ENCODE measurements at places on chromosomes 3 and 15. TPM values are rescaled to one million over a fixed set of nuclear protein-coding genes. Genes with fewer than 3 reads are reported as not detected.

CLRN1 gene
- not detected for total RNA-seq

GOLGA8N gene
- total RNA-seq, result 3.5 TPM

C3orf70 gene
- total RNA-seq, result 1.5 TPM

B4GALT4 gene
- 56.5 TPM for total RNA-seq

SLC12A1 gene
- total RNA-seq, result not detected

LRRIQ4 gene
- total RNA-seq, result not detected

TMCO5A gene
- total RNA-seq, result not detected

CSPG4 gene
- 63.0 TPM for total RNA-seq

DUOX2 gene
- total RNA-seq, result not detected

RTP1 gene
- not detected for total RNA-seq

CIDEC gene
- total RNA-seq, result 0.09 TPM

ACTL6A gene
- 42.8 TPM for total RNA-seq

PXYLP1 gene
- total RNA-seq, result 5.9 TPM

OR5K2 gene
- not detected for total RNA-seq

FAM43A gene
- total RNA-seq, result 47.0 TPM

ABHD14A gene
- 21.1 TPM for total RNA-seq

UNC13C gene
- not detected for total RNA-seq

DVL3 gene
- total RNA-seq, result 63.3 TPM

CNTN4 gene
- total RNA-seq, result not detected

ZNF660 gene
- total RNA-seq, result 4.2 TPM

PEX11A gene
- 8.0 TPM for total RNA-seq

Measured in smooth muscle cell of the umbilical artery (primary cell).